ENCODE measurements at places on chromosomes 12 and 14.

GRCh38 chr12:125470838-125471783 lies 405.9 kb downstream of the AACS start:
- DNase-seq, result no peak

GRCh38 chr14:59422069-59422881 lies 42.9 kb downstream of the GPR135 start:
- DNase-seq, result no peak

- DNase-seq, result no peak
Measured at GRCh38 chr12:120422892-120423456, 14.9 kb upstream of the COX6A1 start.

DNA sequence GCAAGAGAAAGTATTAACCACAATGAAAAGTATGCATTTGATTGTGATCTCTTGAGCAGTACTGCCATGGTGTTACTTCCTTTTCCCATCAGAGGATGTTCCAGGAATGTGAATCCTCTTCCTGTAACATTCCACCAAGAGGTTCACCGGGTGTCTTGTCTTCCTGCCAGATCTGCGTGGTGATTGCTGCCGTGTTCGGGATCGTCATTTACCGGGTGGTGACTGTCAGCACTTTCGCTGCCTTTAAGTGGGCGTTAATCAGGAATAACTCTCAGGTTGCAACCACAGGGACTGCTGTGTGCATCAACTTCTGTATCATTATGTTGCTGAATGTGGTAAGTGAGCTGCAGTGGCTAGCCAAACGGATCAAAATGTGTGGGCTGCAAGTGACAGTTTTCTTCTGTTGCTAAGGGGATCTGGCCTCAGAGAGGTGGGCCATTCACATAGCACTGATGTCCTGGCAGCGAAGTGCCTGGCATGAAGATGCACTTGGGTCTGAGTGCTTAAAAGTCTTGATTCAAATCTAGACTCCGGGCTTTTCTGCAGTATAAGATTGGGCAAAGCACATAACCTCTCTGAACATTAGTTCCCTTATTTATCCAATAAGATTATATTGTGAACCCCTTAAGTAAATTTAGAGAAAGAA lies 123.4 kb downstream of the SLC5A8 start:
- no peak for DNase-seq

DNA sequence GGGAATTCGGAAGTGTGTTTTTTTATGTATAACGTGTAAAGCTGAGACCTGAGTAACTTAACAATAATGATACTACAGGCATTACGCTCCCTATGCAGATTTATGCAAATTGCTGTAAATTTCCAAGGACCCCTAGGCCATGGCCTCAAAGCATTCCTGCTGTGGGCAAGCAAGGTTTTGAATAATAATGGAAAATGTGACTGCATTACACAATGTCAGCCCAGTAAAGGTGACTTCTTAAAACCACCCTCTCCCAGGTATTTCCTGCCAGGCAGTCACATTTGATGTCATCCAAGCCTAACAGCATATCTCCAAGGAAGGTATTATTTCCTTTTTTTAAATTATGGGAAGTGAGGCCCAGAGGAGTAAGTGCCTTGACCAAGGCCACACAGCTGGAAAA lies 621.0 kb downstream of the BCL11B start:
- DNase-seq, result no peak

GRCh38 chr14:35395283-35395682 lies 9.3 kb downstream of the NFKBIA start:
- DNase-seq, result no peak

DNA sequence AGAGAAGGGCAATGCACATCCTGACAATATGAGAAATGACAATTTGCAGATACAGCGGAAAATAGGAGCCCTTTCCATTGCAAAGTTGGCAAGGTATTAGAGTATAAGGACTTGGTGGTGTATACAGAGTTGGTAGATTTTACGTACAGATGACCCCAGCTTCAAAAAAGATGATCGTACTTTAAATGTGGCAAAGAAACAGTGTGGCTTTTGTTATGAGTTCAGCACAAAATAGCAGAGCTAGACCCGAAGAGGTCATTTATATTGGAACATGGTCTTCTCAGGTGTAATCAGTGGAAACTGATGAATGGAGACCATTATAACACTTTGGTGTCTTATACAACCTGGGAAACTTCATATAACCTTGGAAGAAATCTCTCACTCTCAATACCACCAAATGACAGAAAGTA lies 2.3 kb downstream of the CLEC2B start:
- no peak for DNase-seq

DNA sequence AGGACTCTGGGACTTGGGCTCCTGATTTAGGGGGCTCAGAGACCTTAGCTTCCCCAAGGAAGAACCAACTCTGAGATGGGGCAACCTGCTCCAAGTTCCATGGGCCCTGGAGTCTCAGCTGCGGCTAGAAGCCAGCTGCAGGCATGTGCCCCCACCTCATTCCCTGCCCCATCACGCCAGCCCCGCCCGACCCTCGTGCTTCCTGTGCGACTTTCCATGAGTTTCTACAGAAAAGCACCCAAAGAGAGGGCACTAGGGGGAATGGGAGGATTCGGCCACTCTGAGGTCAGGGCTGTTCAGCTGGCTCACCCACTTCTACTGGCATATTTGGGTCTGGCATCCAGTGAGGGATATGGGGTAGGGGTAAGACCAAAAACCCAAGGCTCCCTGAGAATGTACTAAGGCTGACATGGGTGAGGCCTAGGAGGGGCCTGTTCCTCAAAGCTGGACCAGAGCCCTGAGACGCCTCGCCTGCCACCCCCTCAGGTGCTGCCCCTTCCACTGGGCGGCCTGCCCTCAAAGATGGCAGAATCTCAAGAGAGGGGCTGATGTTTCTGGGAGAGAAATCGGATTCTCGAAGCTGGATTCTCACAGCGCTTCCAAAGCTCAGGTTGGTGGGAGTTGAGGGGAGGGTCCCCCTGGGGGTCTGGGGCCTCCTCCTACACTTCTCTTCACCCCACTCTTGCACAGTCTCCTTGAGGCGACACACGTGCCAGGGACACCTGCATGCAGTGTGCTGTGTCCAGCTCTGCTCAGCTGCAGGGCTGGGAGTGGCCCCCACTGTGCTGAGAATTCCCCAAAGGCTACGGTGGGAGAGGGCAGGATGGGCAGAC lies 22.1 kb downstream of the FAIM2 start:
- DNase-seq, result no peak

- no peak for DNase-seq
Measured at GRCh38 chr12:93448796-93449195, 7.0 kb upstream of the UBE2N start.

- DNase-seq, result no peak
Measured at GRCh38 chr14:38536376-38537038, 280.6 kb upstream of the CLEC14A start.

Data from effector CD4-positive, alpha-beta T cell (primary cell).